ENCODE measurements at places on chromosomes 4 and X.

DNA sequence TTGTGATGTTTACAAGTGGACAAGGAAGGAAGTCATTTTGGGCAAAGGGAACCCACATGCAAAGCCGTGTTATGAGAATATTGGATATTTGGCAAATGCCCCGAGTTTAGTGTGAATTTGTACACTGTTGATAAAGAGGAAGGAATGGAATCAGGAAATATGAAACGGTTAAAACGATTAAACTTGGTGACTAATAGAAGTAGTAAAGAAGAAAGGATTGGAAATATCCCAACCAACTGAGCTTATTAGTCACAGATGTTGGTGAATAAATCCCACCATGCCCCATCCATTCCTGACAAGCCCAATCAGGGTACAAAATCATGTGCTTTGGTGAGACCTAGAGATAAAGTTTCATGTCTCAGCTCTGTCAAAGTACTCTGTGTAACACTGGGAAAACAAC lies 22.0 kb downstream of the ARHGAP24 start:
- no peak for DNase-seq

- no peak for DNase-seq
Measured at GRCh38 chr4:53598901-53599300, 7.6 kb upstream of the LNX1 start.

- no peak for DNase-seq
Measured at GRCh38 chr4:8592366-8593263, at the start of gene CPZ. TSS of gene CPZ (plus strand) at chr4:8592765. CDS start at chr4:8592834, 69 bp downstream.

DNA sequence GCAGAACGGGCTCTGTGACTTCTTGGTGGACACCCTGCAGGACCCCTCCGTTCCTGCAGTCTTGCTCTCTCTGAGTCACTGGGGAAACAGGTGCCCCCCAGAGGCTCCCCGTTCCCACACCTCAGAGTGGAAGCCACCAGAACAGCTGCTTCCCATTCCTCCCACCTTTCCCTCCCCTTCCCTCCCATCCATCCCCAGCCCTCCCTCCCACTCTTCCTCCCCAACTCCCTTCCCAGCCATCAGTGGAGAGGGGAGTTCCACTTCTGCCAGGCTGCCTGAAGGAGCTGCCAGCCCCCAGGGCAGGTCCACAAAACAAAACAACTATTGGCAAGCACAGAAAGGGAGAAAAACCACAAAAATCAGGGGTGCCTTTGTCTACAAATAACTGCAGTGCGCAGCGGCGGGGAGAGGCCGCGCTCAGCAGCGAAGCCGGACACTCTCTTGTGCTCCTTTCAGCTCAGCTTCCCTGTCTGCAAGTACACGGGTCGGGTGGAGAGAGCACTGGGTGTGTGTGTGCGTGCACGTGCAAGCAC lies 8.1 kb downstream of the SSR4 start:
- DNase-seq, result no peak

- no peak for DNase-seq
Measured at GRCh38 chrX:72043636-72044035, 88.1 kb downstream of the RTL5 start.

Measured in NCI-H2171 (cell line).